Fibroblast of upper back skin (primary cell): ENCODE measurements at places on chromosomes 6 and 20.

DNA sequence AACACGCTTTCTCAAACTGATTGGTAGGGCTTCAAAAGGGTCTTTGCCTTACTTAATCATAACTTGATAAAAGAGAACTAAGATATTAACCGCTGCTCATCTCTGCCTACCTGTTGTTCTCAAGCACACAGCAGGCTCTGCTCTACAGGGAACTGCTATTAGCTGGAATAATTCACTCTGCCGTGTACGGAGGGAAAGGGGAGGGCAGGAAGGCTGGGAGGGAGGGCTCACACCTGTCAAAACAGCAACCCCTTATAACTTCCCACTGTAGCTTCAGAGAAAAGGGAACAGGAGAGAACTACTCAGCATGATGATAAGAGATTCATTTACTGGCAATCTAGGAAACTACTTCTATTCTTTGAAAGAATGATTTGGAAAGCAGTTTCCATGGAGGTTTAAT, 75.1 kb downstream of the ZMYND8 start:
- no peak for DNase-seq

GRCh38 chr6:12995419-12995818, 278.9 kb downstream of the PHACTR1 start:
- no peak for DNase-seq

GRCh38 chr20:25706793-25707192, 10.1 kb upstream of the ZNF337 start:
- no peak for DNase-seq

- no peak for DNase-seq
These were observed 381.8 kb downstream of the KIF16B start for GRCh38 chr20:16191496-16191895.

DNA sequence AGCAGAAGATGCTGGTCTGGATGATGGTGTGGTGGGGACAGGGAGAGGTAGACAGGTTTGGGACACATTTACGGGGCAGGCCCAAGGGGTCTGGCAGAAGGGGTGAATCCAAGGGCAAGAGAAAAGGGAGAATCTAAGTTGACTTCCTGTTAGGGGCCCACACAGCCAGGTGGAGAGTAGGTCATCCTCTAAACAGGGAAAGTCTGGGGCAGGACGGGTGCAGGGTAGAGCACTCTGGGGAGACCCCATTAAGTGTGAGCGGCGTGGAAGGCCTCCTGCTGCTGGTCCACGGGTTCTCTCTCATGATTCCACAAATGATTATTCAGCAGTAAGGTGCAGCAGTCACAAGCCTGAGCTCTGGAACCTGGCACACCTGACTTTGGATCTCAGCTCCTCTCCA, 2.7 kb downstream of the SRXN1 start:
- no peak for DNase-seq

DNA sequence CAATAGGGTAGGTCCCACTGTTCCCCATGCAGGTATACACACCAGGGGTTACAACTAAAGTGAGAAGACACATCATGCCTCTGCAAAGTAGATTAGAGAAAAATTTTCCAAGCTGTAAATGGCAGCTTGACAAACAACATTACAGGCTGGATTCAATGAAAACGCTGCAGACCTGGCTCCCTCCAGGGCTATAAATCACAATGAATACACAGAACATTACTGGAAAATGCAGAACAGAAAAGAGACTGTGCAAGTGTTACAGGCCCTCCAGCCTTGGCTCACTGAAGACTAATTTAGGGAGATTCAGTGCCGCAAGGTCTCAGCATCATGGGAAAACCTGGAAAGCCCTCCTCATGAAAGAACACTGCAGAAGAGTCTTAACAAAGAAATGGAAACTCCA, 207.8 kb downstream of the KHDC1L start:
- DNase-seq = no peak

DNA sequence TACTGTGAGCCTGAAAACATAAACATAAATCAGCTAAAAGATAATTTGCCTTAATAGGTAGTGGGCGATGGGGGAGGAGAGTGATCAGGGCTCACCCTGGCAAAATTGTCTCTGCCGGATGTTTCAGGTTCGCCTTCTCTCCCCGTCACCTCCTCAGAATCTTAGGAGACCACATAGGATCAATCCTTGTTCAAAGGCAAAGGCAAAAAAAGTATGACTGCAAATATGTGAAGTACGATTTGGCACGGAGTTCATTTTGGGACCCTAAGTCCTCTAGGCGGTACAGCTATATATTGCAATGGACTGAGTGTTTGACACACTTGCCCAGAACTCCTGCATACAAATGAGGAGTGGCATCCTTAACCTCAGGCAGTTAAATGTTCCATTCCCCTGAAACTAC, 649.2 kb upstream of the FLRT3 start:
- no peak for DNase-seq

DNA sequence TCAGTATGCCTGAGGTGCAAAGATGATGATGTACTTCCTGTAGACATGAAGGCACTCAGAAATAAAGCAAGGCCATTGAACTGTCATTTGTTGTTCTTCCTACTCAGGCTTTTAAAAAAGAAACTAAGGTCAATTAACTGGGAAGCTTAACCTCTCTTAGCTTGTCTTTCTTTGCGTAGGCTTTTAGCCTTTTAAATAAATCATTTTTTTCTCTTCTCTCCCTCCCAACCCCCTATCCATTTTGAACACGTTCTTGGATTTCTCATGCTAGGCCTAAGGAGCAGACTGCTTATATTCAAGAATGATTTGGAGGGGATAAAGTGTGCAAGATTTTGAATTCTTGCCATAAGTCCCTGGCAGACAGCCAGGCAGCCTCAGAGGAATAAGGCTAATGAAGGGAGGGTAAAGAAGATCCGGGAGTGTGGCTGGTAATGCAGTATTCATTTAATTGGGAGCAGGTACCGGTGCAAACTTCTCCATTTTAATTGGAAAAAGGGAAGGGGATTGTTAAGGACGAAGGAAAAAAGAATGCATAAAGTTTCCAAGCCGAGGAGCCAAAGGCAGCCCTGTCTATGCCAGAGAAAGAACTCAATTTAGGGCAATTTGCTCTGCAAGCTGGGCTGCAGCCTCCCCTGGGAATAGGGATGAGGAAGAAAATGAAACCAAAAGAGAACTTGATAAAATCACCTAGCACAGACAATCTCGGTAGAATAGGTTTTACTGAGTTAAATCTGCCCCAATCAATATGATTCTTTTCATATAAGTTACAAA, 343.8 kb upstream of the MMS22L start:
- peak; percentile 72 for DNase-seq

GRCh38 chr20:11274141-11274594, 600.4 kb upstream of the JAG1 start:
- peak; percentile 76 for DNase-seq

DNA sequence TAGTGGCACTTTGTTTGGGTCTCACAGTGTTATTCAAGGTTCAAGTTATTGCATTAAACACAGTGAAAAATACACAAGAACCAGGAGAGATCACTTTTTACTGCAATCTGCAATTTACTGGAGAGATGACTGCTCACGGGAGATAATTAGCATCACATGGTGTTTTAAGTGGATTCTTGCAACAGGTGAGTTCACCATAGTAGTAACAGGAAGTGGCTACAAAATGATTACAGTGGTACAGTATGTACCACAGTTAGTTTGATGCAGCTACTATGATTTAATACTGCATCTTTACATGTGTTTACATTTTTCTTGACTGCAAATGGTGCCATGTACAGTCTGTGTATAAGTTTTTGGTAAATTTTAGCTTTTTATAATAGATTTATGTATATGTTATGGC, 96.5 kb upstream of the SCP2D1 start:
- no peak for DNase-seq

DNA sequence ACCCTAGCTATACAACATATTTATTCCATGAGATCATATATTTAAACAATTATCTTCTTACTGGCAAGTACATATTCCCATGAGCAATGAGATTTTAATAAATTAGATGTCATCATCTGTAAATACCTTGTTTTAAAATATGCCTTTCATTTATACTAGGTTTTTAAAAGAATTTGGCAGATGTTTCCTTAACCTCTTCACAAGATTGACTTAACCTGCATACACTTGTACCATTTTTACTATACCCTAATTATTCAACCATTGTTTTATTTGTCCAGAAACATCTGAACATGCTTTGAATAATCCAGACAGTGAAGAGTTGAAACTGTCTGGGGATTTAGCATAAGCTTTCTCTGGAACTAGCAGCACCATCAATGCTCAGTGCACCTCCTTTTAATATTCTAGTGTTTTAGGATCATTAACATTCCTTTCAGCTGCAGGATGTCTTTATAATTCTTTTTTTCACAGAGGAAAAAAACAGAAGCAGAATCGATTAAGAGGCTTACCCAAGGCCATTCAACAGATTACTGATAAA, 188.0 kb upstream of the TENT5A start:
- DNase-seq = peak; percentile 29

GRCh38 chr6:98092331-98092730, 742.0 kb upstream of the POU3F2 start:
- DNase-seq = no peak
